RKO (cell line): ENCODE measurements at places on chromosomes 2 and 18.

DNA sequence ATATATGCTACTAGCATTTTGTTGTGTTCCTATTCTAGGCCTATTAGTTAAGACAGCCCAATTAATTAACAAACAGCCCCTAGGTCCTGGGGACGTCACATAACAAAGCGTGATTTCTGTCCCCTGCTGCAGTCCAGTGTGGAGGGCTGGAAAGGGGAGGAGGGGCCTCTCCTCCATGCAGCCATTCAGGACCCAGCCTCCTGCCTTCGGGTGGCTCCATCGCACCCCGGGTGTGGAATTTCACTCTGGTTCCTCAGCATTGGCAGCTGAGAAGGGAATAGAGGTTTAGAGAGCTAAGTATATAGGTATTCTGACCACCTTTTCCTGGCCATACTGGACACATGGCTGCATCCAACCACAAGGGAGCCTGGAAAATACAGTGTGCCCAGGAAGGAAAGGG, 42.4 kb downstream of the MC2R start:
- DNase-seq, result no peak

DNA sequence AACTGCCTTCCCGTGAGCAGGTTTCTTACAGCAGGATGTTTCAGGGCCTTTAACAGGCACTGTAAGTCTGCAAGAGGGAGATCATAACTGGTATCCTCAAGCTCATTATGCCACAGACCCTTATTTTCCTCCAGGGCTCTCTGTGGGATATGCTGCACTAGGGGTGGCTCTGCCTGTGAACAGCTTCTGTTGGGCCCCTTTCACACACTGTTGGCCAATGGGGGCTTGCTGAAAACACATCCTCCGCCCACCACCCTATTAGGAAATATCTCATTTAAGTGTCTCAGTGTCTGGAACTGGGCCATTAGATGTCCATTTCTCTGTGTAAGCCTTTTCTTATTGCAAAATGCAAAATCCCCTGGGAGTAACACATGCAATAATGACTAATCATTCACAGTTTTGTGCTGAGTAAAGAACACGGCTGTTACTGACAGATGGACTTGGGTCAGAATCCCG, 414.3 kb upstream of the HS6ST1 start:
- no peak for DNase-seq

DNA sequence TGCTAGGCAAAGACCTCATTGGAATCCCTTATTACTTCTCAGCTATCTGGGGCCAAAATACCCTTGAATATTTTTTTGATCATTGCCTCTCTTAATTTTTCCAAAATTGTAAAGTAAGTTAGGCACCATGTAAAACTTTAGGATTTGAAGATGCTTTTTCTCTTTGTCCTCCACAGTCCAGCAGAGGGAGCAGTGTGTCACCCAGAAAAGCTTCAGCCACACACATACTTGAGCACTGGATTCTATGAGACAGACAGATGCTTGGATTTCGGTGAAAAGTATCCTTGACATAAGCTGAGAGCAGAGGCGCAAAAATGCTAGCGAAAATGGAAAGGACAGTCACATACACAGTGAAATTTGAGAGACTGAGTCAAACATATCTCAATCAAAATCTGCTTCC, 74.7 kb upstream of the KCNJ3 start:
- DNase-seq, result peak; percentile 62

- DNase-seq, result peak; percentile 15
Measured at GRCh38 chr2:44005846-44006245, 10.1 kb upstream of the LRPPRC start.

DNA sequence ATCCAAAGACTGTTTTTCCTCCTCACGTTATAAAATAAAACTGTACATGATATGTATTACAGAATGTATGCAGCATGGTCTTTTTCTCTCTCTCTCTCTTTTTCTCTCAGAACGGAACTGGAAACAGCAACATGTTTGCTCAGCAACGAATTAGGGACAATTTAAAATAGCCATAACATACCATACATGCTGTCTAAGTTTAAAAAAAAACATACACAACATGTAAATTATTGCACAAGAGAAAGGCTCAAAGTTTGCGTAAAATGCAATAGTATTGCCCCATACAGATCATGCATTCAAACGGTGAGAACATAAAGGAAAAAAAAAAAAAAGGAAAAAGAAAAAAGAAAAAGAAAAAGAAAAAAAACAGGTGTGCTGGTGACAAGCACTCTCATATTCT, 93.6 kb downstream of the BCL11A start:
- no peak for DNase-seq

DNA sequence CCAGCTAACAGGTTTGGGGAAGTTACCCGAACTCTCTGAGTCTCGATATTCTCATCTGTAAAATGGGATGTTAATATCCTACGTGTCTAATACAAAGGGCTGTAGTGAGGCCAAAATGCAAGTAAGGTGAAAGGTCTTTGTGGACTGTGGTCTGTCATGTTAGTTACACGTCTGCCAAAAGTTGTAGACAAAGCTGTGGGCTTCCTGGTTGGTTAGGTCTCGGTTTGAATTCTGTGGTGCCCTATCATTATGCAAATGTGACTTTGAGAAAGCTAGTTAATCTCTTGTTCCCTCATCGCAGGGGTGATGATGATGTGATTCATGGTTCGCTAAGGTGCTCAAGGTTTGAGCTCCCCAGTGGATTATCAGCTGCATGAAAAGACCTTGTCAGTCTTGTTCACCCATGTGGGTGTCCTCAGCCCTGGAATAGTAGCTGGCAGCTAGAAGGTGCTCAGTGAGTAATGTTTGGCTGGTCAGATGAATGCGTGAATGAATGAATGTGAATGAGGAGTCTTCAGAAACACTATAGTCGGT, 23.1 kb downstream of the TRIB2 start:
- no peak for DNase-seq

DNA sequence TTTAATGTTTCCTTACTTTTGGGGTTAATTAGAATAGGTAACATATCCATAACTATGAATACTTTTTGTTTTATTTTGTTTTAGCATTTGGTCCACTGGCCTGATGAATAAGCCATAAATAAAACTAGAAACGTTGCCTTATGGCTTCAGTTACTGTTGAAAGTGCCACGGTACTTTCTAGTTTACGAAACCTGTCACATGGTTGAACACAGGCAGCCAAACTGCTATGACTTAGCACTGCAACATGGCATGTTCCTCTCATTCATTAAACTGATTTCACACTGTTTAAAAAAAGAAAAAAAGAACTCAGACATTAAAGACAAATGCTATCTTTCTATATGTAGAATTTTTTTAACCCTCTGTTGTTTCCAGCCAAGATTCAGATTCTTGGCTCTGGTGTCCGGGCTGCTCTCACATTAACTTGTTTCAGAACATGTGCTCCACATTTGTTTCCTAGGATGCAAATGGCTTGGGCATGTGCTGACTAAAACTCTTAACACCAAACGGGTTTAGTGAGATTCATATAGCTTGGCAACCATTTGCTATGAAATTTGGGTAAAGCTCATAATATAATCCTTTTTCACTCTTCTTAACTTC, 323.9 kb upstream of the RND3 start:
- DNase-seq, result no peak

GRCh38 chr2:161386228-161386824, 29.8 kb upstream of the TBR1 start:
- DNase-seq, result no peak

- no peak for DNase-seq
Measured at GRCh38 chr2:7910752-7911151, 771.1 kb upstream of the ID2 start.

- peak; percentile 48 for DNase-seq
Measured at GRCh38 chr2:151575338-151575737, 158.9 kb downstream of the NEB start.

DNA sequence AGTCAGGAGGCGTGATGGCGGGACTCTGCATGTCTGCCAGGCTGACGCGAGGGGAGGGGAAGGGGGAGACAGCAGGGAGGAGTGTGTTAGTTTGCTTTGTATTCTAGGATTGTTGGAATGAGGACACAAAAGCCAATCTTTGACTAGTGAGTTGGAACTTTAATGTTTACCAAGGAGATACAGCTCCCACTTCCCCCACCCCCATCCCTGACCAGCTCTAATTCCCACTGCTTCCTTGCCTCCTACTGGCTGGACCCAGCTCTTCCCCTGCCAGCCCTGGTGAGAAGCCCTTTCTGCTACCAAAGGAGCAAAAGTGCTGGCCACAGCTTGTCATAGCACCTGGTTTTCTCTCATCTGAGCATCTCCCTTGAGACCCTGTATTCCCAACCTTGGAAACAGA, 84.5 kb downstream of the CELF4 start:
- DNase-seq, result no peak

DNA sequence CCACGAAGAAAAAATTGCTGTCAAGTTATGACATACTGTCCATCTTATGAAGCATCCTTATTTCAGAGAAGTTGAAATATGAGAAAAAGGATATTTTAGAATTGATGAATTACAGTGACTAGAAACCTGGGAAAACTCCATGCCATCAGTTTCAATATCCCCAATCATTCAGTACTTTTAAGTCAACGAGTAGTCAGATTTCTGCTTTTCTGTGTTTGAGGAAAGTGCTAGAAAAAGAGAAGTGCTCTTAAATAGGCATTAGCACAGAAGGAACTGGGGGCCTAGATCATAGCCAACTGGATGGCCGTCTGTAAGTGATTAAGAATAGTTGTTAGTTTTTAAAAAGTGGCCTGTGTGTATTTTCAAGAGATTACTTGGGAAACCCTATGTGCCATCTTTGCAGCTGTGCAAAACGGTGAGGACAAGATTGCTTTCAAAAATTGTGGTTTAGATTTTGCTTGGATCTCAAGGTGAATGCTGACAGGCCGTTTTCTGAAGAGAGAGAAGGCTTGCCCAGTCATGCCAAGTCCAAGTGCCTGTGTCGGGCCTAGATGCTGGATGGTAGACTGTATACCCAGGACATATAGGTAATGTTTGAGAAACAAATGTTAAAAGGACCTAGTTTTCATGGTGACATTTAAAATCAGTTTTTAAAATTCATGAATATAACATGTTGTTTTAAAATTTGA, 5.1 kb downstream of the NEDD4L start:
- DNase-seq, result no peak

- DNase-seq, result no peak
Measured at GRCh38 chr18:48360376-48361021, 48.7 kb downstream of the ZBTB7C start.

- DNase-seq, result no peak
Measured at GRCh38 chr2:133732982-133733900, 165.0 kb upstream of the NCKAP5 start.

DNA sequence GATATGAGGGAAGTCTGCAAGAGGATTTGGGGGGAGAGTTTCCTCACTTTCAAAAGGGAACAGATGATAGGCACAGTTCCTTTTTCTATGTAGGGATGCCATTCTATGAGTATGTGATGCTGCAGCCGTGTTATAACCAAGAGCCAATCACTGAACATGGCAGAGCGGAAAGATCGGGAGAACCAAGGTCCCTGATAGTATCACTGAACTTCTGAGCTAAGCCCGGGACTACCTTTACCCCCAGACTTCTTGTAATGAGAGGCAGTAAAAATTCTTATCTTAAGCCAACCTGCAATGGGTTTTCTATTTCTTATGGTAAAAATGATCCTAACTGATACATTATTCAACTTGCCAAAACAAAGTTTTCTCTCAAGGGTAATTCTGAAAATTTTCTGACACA, 21.6 kb upstream of the SLC1A4 start:
- DNase-seq, result no peak

DNA sequence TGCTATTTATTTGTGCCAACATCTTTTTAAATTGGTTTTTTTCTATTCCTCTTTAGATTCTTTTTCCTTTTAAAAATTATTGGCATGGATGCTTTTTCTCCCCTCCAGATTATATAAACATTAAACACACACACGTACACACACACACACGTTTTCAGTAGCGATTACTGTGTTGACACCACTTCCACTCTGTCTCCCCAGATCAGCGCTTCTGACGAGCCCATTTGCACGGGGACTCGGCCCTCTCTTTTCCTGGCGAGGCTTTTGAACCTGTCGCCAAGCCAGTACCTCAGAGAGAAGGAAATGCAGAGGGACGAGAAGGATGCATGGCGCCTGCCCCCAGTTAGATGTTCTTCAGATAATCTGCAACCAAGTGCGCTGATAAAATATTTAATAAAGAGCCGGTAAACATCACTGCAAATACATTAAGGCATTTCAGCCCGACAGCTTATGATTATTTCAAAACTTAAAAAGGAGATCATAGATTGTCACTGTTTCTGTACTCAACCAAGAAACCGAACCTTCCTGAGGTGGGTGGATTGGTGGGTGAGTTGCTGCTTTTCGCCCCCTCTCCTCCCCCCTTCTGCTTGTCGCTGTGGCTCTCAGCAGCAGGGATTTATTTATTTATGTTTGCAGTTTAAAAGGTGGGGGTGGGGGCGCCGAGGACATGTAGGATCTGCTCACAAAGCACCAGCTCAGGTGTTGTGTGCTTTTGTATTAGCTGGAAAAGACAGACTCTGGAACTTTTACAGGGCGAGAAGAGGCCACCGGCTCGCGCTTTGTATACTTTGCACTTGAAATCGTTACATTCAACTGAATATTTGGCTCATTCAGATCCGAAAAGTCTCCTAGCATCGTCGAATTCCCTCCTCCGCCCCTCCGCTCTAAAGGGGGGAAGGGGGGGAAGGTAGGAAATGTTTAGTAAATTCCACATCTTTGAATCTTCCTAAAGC, 787 bp upstream of the TBR1 start:
- DNase-seq, result no peak

DNA sequence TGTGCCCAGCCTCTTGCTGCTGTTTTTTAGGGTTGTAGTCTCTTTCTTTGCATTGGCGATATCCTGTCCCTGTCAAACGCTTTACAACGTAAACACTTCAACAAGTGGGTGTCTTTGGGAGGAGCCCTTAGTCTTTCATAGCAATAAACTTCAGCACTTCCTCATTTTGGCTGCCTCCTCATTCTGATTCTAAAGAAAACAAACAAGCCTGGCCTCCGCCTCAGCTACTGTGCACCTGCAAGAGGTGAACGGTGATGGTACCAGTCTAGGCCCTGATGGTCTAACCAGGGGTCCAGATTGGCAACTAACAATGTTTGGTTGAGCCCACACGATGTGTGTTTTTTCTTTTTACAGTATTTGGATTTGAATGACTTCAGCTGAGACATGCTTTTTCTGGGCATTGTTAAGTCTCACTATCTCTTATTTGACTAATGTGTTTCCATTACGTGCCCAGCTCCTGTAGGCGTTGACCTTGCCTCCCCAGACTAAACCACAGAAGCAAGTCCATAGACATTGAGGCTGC, 53.2 kb upstream of the CUL3 start:
- DNase-seq, result no peak

- DNase-seq, result no peak
Measured at GRCh38 chr2:203681978-203682377, 24.5 kb upstream of the CD28 start.

- DNase-seq, result no peak
Measured at GRCh38 chr18:75407468-75408437, 19.8 kb downstream of the SMIM21 start.

DNA sequence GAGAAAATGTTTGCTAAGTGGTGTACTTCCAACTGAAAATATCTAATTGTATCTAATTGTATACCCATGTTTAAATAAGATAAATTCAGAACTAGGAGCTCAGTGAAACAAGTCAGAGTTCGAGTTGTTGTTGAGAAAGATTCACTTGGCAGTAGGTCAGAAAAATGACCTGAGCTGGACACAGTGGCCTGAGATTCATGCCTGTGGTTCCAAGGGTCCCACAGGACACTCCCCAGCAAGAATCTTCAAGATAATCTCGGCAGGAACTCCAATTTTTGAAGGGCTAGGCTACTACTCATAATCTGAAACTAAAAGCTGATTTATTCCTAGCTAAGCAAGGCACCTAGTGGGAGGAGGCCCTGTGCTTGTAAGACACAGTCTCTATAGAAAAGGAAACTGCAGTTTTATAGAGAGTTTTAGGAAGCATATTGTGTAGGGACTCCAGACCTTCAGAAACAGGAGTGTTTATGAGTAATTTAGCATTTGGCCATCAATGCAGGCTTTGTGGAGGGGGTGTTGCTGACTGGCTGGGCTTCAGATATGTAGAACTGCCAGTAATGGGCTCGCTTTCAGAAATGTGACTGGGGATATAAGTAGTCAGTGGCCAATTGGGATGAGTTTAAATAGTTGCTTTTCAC, 43.2 kb downstream of the SP140 start:
- DNase-seq, result no peak
